Stimulated activated CD4-positive, alpha-beta T cell treated with anti-CD3 and anti-CD28 coated beads, Interleukin-15, amount 100 ng/mL, for 48 hours (primary cell): ENCODE measurements at places on chromosomes 2 and 18.

DNA sequence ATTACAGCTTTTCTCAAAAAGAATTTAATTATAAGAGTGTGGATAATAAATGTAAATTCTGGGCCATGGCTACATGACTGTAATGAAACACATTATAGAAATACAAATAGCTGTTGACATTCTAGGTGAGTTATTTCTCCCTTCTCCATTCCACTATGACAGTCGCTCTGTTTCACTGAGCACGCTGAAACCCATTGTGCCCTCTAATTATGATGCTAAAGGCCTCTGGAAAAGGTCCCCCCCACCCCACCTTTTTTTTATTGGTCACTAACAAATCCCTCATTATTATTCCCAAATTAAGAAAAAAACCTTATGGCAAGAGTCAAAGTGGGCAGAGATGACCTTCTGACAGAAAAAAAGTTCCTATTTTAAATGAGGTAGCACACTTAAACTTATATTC, 285.0 kb upstream of the SIX3 start:
- no peak for DNase-seq

DNA sequence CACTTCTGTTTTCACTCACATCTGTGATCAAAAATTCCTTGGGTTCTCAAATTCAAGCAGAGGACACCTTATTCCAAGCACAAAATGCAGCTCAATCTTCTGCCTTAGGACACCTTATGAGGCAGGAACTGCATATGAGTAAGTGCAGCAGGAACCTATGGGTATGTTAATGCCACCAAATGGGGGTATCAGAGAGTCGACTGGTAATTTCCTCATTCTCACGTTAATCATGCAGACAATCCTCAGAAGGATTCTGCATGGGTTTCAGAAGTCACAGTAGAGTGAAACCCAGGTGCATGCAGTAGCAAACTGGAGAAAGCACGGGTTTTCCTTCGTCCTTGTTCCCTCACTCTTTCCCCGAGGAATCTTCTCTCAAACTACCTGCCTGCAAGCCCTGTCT, 452.8 kb downstream of the CBLN2 start:
- DNase-seq, result no peak

DNA sequence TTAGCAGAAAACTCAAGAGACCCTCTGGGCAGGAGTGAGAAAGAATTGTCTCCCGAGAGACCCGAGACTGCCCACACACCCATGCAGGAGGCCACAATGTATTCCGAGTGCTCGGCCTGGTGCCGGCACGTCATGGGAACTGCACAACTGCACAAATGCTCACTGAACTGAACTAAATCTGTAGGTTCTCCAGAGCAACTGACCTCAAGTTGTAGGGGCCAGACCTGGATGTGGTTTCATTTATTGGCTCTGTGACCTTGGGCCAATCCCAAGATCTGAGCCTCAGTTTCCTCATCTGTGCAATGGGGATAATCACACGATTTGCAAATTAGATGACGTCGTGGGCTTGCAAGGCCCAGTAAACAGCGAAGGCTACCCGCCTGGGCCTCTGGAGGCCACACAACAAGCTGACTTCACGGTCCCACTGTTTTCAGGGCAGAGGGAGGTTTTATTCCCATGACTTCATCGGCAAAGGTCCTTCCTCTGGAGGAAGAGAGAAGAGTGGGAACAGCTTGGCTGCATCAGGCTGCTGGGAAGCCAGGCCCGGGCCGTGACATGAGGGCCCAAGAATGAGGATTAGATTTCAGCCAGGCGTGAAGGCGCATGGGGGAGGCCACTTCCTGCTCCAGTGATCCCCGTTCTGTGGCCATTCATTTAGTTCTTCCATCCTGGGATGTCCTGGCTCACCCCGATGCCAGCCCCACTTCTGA, 3.6 kb upstream of the ERFE start:
- DNase-seq, result no peak

GRCh38 chr2:27807476-27807875, 36.0 kb downstream of the MRPL33 start:
- no peak for DNase-seq

DNA sequence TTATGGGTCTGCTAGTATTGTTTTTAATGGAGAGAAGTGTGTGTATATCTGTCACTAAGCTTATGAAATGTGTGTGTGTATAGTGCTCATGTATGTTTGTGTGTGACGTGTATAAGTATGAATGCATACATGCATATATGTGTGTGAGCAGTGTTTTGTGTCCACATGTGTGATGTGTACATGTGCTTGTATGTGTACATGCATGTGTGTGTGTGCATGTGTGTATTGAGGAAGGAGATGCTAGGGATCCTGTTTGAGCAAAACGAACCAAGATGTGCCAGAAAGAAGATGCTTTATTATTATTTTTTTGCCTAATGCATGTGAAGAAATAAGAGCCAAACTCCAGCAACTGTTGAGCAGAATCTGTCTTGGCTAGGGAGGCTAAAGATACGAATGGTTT, 301.3 kb upstream of the SKOR2 start:
- DNase-seq, result no peak

GRCh38 chr2:72840066-72840465, 14.2 kb upstream of the EXOC6B start:
- no peak for DNase-seq

DNA sequence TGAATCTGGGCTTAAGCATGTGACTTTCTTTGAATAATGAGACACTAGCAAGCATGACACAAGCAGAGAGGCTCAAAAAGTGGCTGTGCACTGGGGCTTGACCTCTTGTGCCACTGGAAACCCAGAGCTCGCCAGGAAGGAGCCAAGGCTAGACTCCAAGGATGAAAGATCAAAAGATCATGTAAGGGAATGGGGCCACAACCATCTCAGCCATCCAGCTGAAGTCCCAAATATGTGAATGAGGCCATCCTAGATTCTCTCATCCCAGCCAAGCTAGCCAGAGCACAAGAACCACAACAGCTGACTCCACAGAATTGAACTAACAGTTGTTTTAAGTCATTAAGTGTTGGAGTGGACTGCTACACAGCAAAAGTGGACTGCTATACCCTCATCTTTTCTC, 288.1 kb downstream of the CCDC178 start:
- DNase-seq, result no peak

DNA sequence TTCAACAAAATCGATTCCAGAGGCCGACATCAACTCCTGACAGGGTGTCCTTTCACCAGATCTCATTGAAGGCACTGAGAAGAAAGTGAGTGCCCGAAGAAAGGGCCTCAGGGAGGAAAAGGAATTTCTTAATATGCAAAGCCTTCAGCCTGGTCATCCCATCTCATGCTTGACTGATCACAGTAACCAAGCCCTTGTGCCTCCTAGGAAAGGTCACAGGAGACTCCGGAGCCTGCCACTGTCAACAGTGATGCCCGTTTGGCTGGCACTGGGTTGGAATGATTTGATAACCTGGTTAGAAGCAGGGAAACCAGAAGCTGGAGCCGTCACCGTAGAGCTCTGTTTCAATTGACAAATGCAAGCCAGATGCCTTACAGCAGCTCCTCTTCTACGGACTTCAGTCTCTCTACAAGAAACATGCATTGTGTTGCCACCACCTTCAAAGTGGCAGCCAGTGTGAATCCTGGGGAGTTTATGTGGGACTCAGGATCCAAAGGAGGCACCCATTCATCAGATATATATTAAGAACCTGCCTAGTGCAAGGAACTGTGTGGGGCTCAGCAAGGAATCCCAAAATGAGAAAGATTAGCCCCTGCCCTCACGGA, 24.6 kb downstream of the COX7A2L start:
- DNase-seq, result no peak

GRCh38 chr2:88239781-88240180, 69.6 kb downstream of the THNSL2 start:
- DNase-seq, result no peak

DNA sequence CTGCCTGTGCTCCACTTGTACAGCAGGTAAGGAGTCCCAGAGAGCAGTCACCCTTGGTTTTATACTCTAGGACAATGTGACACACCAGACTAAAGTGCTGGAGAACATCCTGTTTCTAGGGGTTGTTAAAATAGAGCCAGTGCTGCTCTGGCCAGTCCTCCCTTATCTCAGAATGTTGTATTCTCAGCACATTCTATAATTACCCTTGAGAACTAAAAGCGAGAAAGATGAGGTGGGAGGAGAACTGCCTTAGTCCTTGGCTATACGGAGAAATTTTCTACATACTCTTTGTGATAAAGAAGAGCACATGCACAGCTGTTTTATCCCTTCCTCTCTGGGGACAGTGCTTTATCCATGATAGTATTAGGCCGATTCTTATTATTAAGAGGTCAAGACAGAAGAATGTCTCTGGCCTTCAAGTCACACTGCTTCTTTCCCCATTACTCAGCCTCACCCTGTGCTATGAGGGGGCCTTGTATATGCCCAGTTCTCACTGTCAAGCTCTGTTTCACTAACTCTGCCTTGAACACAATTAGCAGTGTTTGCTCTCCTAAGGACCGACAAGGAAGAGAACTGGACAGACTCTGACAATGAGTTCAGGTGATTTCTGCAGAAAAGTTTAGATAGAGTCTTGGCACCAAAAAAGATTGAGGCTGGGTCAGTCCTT, 385.8 kb downstream of the TRIB2 start:
- DNase-seq, result no peak

GRCh38 chr2:67919490-67919889, 143.3 kb downstream of the C1D start:
- DNase-seq, result no peak

- DNase-seq, result no peak
These were observed 16.1 kb downstream of the MOCOS start for GRCh38 chr18:36203360-36203895.

DNA sequence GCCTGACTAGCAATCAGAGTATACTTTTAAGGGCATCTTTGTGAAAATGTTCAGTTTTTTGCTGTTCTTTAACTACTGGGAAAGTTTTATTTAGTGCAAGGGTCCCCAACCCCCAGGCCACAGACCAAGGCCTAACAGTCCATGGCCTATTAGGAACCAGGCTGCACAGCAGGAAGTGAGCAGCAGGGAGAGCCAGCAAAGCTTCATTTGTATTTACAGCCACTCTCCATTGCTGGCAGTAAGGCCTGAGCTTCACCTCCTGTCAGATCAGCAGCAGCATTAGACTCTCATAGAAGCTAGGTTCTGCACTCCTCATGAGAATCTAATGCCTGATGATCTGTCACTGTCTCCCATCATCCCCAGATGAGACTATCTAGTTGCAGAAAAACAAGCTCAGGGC, 17.1 kb upstream of the NR4A2 start:
- DNase-seq, result no peak

DNA sequence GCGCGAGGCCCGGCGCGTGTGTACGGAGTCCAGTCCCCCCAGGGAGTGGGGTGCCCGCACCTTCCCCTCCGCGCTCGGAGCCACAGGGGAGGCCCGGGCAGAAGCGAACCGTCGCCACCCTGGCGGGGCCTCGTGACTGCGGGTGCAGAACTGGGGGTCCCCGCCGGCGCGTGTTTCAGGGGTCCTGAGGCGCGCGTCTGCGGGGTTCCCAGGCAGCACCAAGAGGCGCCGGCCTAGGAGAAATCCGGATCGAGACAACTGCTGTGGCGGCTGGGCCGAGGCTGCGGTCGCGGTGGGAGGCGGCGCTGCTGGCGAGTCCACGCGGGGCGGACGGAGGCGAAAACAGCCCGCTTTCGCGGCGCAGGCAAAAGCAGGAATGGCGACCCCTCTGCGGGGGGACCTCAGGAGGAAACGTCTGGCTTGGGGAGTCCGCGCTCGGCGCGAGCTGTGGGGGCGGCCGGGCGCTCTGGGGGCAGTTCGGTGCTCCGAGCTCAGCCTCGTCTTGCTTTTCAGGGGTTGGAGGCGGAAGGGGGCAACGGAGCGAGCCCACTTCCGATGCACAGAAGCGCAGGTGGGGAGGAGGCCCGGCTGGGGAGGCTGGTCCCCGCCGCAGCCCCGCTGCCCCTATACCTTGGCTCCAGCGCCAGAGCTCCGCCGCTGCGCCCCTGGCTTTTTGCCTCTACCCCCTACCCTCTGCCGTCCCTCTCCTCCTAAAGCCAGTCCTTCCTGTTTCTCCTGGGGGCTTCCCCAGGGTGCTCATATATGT, 81.5 kb upstream of the LDLRAD4 start:
- no peak for DNase-seq

- DNase-seq, result no peak
These were observed 1.3 kb upstream of the HTR2B start for GRCh38 chr2:231126123-231126522.

DNA sequence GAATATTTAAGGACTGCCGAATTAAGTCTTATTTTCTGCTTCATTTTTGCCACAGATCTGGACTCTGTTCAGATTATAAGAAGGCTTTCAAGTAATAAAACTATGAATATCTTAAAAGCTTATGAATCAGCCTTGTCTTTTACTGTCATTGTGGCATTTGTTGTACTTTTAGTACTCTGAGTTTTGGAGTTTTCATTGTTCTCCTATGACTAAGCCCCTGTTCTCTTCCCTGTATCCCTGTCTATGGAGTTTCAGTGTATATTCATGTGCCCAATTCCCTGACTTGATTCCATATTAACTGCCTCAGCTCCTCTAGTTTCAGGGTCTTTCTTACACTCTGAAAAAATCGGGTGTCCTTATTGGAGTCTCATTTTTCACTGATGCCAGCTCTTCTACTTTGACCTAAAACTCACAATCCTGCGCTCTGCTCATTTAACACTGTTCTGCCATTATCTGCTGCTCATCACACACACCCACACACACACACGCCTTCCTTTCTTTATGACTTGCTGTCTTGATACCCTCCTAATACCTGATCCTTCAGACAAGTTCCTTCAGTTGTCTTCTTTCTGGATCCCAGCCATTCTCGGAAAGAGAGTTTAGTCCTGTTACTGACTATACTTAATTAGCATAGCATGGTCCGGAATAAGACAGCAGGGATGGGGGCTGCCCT, 511.8 kb downstream of the CPS1 start:
- no peak for DNase-seq

- no peak for DNase-seq
These were observed 444.3 kb downstream of the RND3 start for GRCh38 chr2:150043172-150043500.

GRCh38 chr2:42314892-42315468, 46.0 kb downstream of the COX7A2L start:
- no peak for DNase-seq

GRCh38 chr18:3906116-3906750, 456.3 kb downstream of the TGIF1 start:
- no peak for DNase-seq

DNA sequence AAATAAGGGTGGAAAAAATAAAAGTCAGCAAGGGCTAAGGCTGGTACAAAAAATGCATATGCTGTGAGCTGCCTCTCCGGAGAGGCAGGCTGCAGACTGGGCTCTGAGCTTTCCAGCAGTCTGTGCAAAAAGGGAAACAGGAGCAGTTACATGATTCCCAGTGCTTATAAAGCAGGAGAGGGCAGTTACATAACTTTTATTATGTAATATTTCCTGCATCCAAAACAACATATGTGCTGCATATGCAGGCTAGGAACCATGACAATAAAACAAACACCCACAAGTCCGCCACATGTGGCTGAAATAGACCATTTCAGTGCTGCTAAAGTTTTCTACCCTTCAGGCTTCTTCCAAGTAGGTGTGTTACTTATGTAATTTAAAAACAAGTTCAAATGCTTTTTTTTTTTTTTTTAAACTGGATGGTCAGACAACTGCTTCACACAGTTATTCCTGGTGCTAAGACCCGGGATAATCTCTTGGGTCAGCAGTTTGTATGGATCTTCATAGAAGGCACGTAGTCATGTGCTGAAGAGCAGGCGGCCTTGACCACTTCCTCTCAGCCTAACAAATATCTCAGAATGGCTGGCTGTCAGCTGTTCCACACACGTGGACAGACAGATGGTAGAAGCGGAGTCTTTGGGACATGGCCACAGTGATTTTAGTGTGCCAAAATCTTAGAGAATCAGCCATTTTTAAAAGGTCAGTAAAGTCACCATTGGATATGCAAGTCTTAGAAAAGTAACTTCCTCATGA, 43.5 kb downstream of the ARMC9 start:
- no peak for DNase-seq
